Hindlimb muscle (tissue), 1 donor: ENCODE measurements at places on chromosomes 5 and 9.

DNA sequence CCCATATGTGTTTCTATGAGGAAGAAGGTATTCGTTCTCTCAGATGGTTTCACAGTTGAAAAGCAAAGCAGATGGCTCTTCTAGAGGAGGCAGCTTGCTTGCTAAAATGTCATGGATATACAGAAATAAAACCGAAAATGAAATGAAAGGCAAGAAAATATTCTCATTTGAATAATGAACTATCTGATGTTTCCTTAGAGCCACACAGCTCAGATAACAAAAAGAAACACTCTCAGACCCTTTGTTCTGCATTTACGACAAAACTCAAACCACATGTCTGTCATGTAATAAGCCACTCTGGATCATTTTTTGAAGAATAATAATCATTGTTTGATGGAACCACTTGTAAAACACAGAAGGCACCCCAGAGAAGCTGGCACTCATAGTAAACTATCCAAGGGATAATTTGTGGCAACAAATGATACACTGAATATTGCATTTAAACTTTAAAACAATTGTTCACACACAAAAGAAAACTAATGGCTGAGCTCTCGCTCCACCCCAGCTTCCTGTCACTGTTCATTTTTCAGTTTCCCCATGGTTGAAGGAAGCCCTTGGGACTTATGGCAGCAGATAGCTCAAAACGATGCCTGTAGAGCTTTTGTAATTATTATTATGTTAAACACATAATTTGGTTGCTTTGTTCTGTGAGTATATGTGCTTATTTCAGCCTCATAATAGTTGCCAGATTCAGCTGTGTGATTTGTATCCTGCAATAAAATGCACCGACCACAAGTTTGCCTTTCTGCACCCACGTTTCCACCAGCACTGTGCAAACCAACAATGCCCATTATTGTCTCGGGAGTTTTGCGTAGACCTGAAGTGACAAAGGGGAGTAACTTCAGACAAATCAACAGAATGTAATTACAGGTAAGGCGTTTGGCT lies 256.0 kb downstream of the TMEM167A start:
- no peak for DNase-seq

- no peak for DNase-seq
Observed at GRCh38 chr9:36433386-36433785, 33.3 kb upstream of the RNF38 start.

GRCh38 chr9:7055171-7055903 lies 297.6 kb downstream of the KDM4C start:
- DNase-seq, result no peak

GRCh38 chr9:98024702-98025101 lies 31.8 kb upstream of the NANS start:
- DNase-seq, result no peak

DNA sequence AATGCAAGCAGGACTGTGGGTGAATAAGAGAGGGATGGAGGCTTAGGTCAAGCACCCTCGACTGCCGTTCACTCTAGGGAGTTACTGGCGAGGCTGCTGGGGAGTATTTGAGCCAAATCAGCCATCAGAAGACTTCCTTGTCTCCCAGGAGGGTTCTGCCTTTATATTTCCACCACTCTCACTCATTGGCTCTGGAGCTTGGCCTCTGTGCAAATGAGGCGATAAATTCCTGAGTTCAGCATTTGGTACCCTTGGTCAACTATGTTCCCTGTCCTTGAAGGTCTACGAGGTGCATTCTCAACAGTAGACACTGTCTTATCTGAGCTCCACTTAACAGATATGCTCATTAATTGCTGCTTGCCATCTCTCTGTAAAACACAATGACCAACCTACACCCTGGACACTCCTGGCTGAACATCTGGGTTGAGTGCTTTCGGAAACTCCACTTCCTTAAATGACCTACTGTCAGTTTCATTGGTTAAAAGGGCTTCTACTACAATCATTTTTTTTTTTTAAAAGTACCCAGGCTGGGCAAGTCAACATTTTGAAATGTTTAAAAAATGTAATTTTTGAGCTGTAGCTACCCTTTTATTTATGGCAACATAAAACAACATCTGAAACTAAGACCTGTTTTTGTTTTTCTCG lies 153.2 kb downstream of the NTRK2 start:
- no peak for DNase-seq

GRCh38 chr5:369151-369868 lies 47.8 kb downstream of the AHRR start:
- DNase-seq, result no peak

DNA sequence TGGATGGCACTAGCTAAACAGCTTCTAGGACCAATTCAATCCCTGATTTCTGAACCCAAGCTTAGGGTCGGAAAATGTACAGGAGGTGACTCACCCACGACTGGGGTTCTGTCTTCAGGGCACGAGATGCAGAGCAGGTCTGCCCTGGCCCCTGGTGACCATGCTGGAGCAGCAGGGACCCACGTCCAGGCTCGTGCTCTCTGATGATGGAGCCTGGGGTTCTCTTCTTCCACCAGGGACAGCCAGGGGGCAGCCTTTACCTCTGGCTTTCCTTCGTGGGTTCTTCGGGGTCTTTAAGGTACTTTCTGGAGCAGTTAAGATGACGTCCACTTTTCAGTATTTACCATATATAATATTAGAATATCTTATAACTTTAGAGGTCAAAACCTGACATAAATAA lies 2.1 kb downstream of the CFAP77 start:
- no peak for DNase-seq

GRCh38 chr5:169827769-169828168 lies 152.5 kb downstream of the INSYN2B start:
- DNase-seq, result no peak

- no peak for DNase-seq
Observed at GRCh38 chr9:82331079-82331478, 342.5 kb downstream of the SPATA31D1 start.

DNA sequence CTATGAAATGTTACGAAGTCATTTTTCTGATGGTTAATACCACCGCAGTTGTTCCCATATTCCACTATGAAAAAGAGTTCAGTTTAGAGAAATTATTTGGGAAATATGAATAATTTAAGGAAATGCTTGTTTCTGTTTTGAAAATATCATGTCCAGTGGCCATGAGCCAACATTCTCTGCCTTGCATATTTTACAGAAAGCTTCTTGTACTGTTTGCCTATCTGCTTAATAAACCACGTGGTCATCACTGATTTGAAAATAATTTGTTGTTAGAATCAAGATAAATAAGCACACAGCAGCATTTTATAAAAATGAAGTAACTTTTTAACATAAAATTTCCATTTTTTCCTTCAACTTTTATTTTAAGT lies 381.5 kb upstream of the CDH18 start:
- DNase-seq, result no peak

- DNase-seq, result peak; percentile 22
Observed at GRCh38 chr9:37668116-37668601, 17.4 kb downstream of the FRMPD1 start.

DNA sequence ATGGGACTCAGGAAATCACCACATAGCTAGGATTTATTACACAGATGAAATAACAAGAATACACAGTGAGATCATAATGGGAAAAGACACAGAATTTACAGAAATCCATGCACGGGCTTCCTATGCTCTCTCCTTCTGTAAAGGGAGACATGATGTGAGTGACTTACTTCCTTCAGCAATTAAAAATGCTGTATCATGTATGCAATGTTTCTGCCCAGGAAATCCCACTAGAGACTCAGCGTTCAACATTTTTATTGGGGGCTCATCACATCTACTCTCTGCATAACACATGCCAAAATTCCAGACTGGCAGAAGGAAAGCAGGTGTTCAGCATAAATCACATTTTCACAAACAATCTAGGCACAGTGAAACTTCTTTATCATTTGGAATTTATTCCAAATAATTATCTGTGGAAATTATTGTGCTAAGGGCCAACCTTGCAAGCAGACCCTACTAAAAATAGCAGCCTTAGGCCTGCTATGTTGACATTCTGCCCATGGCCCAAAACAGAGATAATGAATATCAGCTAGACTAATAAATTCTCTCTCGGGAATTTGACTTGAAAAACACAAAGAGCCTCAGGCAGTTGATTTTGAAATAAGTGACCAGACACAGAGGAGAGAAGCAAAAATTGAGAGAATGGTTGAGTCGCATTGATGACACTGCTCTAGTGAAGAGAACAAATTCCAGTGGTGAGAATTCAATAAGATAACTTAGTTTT lies 31.4 kb upstream of the SELENOP start:
- no peak for DNase-seq

GRCh38 chr5:167546270-167546669 lies 745.2 kb upstream of the WWC1 start:
- DNase-seq, result no peak

DNA sequence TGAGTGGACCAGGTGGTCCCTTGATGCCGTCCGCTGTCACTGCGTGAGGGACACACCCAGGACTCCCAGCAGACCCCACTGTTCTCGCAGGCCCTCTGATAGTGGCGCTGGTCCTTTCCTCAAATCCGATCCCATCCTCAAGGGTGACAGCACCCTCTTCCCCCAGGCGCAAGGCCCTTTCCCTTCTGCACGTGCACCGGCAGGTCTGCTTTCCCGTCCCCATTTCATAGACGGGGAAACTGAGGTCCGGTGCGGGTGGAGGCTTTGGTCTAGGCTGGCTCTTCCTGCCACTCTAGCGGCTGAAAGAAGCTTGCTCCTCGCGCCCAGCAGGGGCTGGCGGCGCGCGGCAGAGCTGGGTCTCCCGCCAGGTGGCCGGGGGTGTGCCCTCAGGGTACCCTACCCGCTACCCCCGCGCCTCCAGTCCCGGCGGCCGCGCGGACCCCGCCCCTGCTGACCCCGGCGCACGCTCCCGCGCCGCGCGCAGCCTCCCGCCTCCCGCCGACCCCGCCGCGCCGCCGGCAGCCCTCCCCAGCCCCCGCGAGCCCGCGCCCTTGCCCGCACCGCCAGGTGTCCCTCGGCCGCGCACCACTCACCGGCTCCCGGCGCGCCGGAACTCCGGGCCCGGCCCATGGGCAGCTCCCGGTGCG lies 453 bp downstream of the RASGEF1C start:
- DNase-seq, result no peak

DNA sequence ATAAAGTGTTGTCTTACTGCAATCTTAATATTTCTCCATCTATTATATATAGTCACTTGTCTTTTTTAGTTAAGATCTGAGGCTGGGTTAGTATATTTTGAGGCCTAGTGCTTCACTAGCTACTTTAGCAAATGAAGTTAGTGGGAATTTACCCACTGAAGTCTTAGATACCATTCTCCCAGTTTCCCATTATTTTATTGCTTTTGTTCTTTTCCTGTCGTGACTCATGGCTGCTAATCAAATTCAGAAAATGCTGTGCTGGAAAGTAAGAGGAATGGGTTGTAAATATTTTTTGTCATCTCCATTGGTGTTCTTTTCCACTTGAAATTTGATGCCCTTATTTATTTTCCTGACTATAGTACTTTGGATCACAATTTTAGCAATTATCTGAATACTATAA lies 14.2 kb downstream of the TCERG1 start:
- no peak for DNase-seq

- DNase-seq, result no peak
Observed at GRCh38 chr9:6549106-6549800, 96.3 kb downstream of the GLDC start.

DNA sequence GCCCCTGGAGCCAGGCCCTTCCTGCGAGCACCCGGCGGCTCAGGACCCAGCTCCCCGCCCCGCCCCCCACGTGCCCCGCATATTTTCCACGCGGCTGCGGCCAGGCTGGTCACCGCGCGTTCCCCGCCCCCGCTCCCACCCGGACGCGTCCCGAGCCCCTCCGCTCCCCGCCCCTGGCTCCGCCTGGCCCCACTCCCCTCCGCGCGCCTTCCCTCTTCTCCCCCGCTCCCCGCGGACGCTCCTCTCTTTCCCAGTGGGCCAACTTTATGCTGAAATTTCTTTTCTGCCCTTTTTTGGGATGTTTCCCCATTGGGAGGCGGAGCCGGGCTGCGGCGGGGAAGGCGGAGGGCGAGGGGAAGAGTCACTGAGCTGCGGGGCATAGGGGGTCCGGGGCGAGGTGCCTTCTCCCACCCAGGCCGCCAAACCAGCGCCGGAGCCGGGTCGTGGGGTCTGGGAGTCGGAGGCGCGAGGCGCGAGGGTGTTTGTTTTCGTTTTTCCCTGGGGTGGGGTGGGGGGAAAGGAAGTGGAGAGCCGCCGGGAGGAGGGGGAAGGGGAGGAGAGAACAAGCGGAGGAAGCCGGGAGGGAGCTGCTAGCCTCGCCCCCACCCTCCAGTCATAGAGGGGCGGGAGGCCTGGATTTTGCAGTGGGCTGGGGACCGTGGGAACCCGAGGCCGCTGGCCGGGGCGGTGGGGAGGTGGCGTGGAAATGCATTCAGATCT lies 1.0 kb upstream of the TPM2 start:
- peak; percentile 79 for DNase-seq

- no peak for DNase-seq
Observed at GRCh38 chr5:143314659-143315058, 88.8 kb downstream of the NR3C1 start.

GRCh38 chr5:172692981-172693380 lies 51.9 kb downstream of the NEURL1B start:
- DNase-seq, result no peak

DNA sequence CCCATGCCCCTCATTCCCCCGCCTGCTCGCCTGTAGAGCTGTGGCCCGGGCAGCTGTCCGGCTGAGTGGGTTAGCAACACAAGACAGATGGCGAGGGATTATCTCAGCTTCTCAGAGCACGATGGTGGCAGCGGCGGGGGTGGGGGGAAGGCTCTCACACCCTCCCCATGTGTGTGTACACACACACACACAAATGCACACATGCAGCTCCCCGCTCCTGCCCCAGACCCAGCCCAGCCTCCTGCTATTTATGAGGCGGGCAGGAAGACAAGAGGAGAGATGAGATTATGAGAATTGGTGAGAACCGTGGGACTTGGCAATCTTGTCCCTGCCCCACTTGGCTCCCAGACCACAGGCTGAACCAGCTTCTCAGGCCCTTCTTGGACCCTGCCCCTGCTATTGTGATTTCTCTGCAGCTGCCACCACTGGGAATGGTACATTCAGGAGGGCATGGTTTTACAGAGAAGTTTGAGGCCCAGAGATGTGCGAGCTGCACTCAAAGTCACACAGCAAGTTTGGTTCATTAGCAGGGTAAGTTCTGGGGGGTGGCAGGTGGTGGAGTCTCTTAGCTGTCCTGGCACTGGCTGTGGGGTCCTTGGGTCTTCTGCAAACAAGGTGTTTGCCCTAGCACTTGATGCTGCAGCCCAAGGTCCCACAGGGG lies 51.0 kb upstream of the PSD2 start:
- no peak for DNase-seq

GRCh38 chr5:28809811-28810750 lies 1771.7 kb upstream of the CDH9 start:
- DNase-seq, result no peak

- DNase-seq, result no peak
Observed at GRCh38 chr5:102216678-102217077, 79.4 kb downstream of the SLCO4C1 start.

GRCh38 chr9:111004936-111005335 lies 33.3 kb downstream of the LPAR1 start:
- no peak for DNase-seq

- DNase-seq, result no peak
Observed at GRCh38 chr5:170511551-170512258, 7.9 kb downstream of the KCNIP1 start.

DNA sequence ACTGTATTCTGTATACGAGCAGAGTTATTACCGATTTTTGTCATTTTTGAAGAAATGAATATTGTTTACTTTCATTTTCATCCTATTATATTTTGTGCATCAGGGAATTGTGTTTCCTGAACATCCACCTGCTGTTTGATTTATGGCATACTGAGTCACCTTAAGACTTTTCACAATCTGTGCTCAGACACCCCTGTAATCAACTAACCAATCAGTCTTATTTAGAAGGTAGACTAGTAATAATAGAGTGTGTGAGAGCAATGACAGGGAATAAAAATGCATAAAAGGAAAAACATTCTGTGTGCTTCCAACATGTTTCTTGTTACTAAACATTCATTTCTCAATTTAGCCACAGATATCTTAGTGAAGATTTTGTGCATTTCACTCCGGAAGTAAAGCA lies 1413.6 kb upstream of the ACO1 start:
- DNase-seq, result no peak
